Large intestine (tissue), 12 donors: ENCODE measurements at places on chromosomes 12 and 14. TPM values are rescaled to one million over a fixed set of nuclear protein-coding genes. Genes with fewer than 3 reads are reported as not detected.
A peak's percentile ranks its signal among the peaks of the same experiment; 100 is the strongest.

Gene KLRC1
- polyA plus RNA-seq: 3.7 TPM

Gene PPP4R4
- polyA plus RNA-seq: 0.16 TPM

Gene TBC1D30
- polyA plus RNA-seq: 14.3 TPM

Gene SRSF5
- polyA plus RNA-seq: 565 TPM

Gene CLEC2A
- polyA plus RNA-seq: not detected

Gene PTPRQ
- polyA plus RNA-seq: 1.1 TPM

Gene CNTN1
- polyA plus RNA-seq: 7.4 TPM

Gene PRR13
- 409 TPM for polyA plus RNA-seq

- no peak for DNase-seq
Measured at GRCh38 chr12:93683410-93683809, 6.2 kb downstream of the CRADD start.

GRCh38 chr12:102958073-102958829 lies 777 bp downstream of the ASCL1 start:
- no peak for DNase-seq

GRCh38 chr12:96208801-96209549 lies 14.8 kb downstream of the ELK3 start:
- DNase-seq: no peak

DNA sequence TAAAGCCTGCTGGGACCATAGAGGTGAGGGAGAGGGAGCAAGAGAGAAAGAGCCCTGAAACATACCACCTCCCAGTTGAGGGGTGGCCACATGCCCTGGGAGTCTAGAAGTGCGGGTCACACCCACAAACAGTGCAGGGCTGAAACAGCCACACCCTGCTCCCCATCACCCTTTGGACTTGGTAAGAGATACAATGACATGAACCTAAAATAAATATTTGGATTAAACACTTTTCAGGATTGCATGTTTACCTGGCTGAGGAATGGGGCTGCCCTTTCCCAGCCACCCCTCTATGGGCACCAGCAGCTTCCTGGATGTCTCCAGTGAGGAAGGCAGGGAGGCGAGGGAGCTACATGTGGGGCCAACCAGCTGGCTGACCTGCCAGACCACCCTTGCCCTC lies 39.0 kb upstream of the TC2N start:
- no peak for DNase-seq

DNA sequence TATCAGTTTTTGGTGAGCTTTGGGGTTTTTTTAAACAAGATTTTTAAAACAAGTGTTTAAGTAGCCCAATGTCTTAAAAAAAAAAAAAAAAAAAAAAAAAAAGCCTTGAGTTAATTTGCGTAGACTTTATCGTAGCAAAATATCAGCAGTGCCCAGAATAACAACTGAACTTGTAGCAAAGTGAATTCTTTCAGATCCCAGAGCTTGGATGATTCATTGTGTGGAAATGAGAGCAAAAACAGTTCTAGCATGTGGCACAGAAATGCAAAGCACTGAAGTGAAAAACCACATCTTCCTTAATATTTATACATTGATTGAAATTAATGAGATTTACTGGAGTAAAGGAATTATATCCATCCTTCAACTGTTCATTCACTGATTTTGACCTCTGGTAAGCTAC lies 258.1 kb downstream of the EGLN3 start:
- no peak for DNase-seq

DNA sequence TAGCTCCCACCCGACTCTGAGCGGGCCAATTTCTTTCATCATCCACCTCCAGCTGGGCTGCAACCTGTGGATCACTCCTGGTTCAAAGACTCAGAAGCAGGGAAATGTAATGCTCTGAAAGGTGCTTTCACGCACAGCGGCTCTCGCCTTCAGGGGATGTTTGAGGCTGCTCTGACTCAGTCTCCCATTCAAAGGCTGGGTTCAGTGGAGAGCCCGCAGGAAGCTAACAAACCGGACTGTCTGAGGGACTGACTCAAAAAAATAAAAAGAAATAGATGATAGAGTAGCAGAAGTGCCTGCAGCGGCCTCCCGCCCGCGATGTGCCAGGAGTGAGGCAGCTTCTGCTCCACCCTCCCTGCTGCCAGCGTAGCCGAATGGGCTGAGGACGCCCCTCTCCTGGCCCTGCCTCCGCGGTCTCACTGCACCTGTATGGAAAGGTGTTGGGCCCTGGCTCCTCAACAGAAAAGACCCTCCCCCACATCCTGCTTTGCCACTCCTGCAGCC lies 98.0 kb downstream of the GCH1 start:
- no peak for DNase-seq

DNA sequence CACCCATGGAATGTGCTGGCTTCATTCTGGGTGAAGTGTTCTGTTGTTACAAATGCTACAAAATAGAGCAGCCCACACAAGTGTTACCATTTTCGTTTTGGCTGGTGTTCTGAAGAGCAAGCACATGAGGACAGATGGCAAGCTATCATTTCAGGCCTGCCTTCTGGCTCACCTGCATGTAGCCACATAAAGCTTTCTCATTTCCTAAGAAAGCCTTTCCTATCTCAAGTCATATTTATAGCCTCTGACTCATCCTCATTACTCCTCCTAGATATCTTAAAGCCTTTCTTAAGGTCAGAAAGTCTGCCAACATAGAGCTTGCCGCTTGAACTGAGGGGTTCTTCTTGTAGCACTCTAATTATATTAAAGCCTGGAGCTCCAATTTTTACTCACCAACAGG lies 89.0 kb downstream of the PTPRR start:
- peak; percentile 77 for DNase-seq

GRCh38 chr12:82866946-82867345 lies 180.2 kb downstream of the TMTC2 start:
- DNase-seq: no peak

- DNase-seq: no peak
Measured at GRCh38 chr14:77709412-77709811, 1.5 kb downstream of the SLIRP start.

DNA sequence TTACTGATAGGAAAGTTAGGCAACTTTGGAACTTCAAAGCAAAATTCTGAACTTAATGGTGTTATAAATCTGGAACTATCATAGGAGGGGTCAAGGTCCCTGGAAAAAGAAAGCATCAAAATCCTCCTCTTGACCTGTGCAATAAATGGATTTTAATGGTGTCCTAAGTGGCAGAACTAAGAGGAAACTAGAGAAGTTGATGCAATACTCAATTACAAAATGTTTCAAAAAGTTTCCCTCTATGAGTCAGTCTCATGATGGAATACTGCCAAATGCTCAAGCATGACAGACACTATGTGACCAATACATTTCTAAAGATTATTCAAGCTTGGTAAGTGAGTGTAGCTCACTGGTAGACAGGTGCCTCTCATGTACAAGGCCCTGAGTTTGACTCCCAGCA lies 47.7 kb upstream of the ERGIC2 start:
- DNase-seq: peak; percentile 49

GRCh38 chr12:47097276-47097896 lies 17.6 kb upstream of the AMIGO2 start:
- DNase-seq: no peak

GRCh38 chr12:28539691-28540323 lies 349.6 kb downstream of the CCDC91 start:
- no peak for DNase-seq

- DNase-seq: no peak
Measured at GRCh38 chr14:63650256-63650952, 8.7 kb upstream of the WDR89 start.

- no peak for DNase-seq
Measured at GRCh38 chr12:7154901-7155470, 24.8 kb downstream of the CLSTN3 start.

- DNase-seq: no peak
Measured at GRCh38 chr12:115450710-115451109, 766.7 kb upstream of the TBX3 start.

DNA sequence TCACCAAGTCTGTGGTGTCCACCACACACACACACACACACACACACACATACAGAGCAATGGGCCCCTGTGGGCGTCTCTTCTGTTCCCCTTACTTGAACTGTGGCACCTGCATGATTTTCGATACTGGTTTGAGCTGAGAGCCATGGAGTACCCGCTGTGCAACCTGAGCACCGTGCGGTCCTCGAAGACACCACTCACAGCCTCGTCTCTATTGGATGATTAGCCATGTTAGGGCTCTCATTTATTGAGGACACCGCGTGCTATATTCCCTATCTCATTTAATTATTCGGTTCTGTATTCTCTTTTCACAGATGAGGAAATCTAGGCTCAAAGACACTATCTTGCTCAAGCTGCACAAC lies 623 bp upstream of the C14orf132 start:
- no peak for DNase-seq

DNA sequence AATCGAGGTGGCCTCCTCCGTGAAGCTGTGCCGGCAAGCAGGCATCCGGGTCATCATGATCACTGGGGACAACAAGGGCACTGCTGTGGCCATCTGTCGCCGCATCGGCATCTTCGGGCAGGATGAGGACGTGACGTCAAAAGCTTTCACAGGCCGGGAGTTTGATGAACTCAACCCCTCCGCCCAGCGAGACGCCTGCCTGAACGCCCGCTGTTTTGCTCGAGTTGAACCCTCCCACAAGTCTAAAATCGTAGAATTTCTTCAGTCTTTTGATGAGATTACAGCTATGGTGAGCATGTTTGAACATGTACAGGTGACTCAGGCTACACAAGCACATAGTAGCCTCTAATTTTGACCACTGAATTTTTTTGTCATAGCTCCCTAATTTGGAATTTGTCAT lies 59.7 kb downstream of the ATP2A2 start:
- no peak for DNase-seq

- no peak for DNase-seq
Measured at GRCh38 chr14:51691176-51691575, 39.5 kb downstream of the FRMD6 start.
